ENCODE measurements at places on chromosomes 2 and 18.

DNA sequence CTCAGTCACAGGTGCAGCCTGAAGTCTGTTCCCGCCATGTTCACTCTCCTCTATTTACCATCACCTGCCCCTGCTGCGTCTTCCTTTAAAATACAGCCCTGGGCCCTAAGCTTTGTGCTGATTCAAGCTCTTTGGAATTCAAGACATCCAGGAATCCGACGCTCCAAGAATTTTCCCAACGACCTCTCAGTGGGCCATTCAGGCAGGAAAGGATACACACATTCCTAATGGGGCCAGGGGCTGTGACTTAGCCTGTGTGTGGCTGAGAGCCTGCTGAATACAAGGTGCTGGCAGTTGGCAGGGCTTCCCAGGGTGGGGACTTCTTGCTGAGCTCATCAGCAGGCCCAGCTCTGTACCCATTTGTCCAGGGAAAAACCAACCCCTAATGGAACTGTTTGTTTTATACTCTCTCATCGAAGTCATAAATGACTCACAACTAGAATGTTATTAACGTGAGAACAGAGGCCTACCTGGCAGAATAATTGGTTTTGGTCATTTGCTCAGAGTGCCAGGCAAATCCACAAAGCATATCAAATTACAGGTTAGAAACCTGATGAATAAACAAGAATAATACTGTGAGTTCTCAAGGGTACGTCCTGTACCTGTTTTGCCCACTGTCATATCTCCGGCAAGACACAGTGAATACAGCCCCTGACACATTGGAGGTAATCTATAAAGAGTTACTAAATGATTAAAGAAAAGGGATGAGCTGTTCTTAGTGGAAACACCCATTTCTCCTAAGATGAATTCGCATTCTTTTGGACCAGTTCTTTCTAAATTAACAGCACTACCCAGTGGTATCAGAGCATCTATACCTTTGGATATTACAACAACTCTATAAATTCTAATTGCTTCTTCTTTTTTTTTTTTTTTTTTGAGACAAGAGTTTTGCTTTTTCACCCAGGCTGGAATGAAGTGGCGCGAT lies 12.6 kb upstream of the KCMF1 start:
- no peak for DNase-seq

GRCh38 chr2:14428056-14428455 lies 204.5 kb upstream of the LRATD1 start:
- no peak for DNase-seq

DNA sequence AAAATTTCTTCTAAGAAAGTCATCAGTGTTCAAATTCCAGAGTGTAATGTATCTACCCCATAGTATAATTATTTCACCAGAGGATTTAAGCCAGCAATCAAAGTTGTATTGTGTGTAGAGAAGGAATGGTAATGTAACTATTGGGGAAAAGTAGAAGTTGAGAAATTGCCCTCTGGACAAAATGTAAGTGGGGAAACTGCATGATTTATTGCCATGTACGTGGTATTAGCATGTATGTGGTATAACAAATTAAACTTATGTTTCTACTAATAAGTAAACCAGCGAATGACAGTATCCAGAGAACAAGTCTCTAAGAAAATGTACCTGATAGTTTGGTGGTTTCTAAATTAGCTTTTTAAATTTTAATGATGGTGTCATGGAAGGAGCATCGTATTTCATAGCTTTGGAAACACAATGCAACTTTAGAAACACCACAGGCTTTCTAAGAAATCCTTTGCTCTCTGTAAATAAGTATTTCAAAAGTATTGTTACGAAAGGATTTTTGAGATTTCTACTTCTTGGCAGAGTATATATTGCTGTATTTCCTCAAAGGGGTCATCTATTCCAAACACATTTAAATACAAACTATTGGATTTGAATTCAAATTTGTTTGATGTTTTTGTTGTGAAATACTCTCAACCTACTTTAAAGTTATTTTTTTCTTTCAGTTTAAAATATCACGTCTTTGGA lies 1018.9 kb upstream of the ZEB2 start:
- no peak for DNase-seq

- no peak for DNase-seq
These were observed 432.9 kb downstream of the MTX2 start for GRCh38 chr2:176702131-176702530.

- DNase-seq, result no peak
These were observed 123.3 kb downstream of the CTIF start for GRCh38 chr18:48662011-48662661.

GRCh38 chr2:217935901-217936684 lies 66.7 kb downstream of the TNS1 start:
- no peak for DNase-seq

- no peak for DNase-seq
These were observed 1363.2 kb upstream of the ACVR2A start for GRCh38 chr2:146481629-146482028.

- no peak for DNase-seq
These were observed 82.9 kb downstream of the DYNAP start for GRCh38 chr18:54673936-54674335.

- DNase-seq, result no peak
These were observed at the start of gene FER1L5 for GRCh38 chr2:96642564-96643360. Gene FER1L5 (plus strand): TSS chr2:96642764. CDS start chr2:96642837, 73 bp downstream.

DNA sequence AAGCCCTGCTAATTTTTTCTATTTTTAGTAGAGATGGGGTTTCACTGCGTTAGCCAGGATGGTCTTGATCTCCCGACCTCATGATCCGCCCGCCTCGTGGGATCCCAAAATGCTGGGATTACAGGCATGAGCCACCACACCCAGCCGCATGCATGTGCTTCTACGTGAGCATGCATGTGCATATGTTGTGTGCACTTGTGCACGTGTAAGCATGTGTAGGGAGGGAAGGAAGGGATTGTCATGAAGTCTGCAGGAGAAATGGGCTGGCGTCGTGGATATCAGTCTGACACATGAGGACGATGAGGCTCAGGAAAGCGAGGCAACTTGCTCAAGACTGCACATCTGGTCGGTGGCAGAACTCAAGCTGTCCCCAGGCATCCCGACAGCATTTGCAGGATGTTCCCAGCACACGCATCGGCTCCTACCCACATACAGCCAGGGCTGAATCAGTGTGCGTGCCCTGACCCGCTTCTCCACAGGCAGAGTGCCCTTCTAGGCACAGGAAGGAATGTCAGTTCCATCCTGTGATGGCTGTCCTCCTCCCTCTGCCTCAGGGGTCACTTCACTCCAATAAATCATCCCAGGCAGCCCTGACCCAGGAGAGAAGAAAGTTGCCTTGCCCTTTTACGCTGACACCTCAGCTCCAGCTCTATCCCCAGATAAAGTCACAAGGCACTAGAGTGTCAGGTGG lies 49.9 kb upstream of the SLC14A2 start:
- DNase-seq, result no peak

- DNase-seq, result no peak
These were observed 3.7 kb upstream of the KIF1A start for GRCh38 chr2:240823449-240824336.

DNA sequence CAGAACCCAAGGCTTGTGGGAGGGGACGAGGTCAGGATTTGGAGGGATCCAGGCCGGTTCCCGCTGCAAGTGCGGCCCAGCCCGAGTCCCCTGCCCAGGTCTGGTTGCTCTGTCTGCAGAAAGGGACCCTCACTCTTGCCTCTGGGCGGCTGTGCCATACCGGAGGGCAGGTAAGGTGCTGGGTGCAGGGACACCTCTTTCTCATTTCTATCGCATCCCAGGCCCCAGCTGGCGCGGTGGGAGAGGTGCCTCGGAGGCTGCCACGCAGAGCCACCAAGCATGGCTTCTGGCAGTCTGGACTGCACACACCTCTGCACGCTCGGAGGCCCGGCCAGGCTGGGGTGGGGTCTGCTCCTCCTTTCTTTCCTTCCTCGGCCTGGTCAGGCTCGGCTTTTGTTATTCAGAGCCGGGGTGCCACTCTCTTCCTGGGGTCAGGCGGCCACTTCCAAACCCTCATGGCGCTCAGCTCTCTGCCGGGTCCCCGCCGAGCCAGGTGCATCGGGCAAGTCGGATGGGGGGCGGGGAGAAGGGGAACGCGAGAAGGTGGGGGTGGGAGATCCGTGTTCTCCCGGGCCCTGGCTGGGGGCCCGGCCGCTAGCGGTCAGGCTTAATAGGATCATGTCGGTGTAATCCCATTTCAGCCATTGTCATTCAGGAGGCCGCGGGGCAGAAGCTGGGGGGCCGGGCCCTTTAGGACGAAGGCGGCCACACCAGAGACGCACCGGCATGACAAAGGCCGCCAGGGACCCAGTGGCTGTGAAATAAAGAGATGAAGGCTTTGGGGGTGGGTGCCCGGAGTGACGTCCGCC lies 9.0 kb downstream of the GBX2 start:
- DNase-seq, result no peak

- DNase-seq, result peak; percentile 5
These were observed 138.9 kb upstream of the NABP1 start for GRCh38 chr2:191539068-191539467.

DNA sequence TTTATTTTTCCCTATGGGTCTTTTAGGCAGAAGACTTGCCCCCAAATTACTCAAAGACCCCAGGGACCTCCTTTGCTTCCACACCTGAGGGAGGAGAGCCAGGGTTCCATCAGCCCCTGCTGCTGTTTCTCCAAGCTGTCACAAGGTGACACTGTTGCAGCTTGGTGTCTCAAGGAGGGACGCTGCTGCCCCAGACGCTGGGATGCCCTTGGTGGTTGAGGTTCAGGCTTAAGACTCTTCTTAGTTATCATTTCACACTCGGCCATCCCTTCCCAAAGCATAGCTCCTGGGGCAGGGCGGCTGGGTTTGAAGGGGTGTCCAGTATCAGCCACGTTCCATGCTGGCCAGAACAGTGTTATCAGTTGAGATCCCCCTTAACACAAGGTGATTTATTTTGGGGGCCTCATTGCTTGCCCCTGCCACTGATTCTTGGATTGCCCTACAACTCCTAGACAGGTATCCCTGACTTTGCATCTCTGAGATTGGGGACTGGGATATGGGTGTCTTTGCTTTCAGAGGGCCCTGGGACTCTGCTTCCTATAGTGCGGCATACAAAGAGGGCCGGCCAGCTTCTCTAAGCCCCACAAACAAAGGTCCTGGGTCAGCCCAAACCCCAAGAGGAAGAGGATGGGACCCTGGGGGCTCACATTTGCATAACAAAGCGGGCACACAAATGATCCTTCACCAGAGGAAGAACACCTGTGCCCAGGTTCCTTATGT lies 22.7 kb downstream of the GPR55 start:
- peak; percentile 58 for DNase-seq

GRCh38 chr2:86174445-86174844 lies 20.8 kb downstream of the IMMT start:
- no peak for DNase-seq

GRCh38 chr2:54657664-54658083 lies 65.8 kb upstream of the EML6 start:
- DNase-seq, result peak; percentile 14

GRCh38 chr2:73063472-73063871 lies 8.0 kb downstream of the SFXN5 start:
- DNase-seq, result no peak

DNA sequence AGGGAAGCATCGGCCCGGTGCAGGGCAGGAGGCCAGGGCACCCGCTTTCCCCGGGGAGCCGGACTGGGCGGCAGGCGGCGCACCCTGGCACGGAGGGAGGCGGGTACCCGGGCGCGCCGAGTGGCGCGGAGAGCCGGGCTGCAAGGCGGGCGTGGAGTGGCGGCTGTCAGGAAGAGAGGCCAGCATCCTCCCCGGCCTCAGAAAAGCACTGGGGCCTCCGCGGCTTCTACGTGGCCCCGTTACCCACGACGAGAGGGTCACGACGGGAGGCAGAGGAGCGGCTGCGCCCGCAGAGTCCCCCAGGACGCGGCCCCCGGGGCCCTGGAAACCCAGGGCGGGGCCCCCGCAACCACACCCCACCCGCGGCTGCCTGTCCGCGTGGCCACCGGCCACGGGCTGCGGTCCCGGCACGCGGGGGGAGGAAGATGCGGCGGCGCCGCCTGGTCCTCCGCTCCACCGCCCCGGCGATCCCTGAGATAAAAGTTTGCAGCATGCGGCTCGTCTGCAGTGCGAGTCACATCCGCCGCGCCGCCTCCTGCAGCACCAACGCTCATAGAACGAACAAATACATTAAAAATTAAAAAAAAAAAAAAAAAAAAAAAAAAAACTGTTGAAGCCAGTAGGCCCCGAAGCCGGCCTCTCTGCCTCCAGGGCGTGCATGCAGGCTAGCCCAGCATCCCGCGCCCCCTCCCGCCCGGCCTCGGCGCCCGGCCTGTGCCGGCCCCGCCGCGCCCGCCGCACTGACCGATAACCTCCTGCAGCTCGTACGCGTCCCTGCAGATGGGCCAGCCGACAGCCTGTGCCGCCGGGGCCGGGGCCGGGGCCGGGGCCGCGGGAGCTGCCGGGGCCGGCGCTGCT lies 683 bp downstream of the STK39 start:
- DNase-seq, result peak; percentile 68

DNA sequence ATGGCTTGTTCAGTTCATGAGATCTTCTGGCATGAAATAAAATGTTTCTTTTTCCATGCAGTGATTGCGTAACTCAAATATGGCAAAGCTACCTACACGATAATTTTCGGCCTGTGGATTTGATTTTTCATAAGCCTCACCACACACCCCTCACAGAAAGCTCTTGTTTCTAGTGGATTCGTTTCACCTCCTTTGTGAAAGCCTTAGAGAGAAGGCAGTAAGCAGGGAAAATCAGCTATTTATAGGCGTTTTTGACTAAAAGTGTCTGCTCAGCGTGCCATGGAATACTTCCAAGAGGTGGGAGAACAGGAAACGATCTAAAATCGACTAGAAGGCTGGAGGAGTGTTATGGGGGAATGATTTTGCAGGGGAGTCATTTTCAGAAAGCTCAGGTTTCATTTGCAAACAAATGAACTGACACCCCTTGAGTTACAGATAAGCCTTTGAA lies 417.9 kb downstream of the TGIF1 start:
- no peak for DNase-seq

GRCh38 chr18:57015451-57015850 lies 131.4 kb upstream of the BOD1L2 start:
- no peak for DNase-seq

DNA sequence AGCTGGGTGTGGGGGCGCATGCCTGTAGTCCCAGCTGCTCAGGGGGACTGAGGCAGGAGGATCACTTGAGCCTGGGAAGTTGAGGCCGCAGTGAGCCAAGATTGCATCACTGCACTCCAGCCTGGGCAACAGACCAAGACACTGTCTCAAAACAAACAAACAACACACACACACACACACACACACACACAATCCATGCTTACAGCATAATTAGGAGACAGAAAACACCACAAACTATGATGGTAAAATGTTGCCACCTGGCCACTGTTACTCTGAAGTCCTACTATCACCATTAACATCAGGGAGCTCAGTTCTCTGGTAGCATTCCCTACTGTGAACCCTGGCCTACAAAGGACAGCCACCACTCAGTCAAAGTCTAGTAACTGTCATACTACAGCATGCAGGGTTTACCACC lies 18.3 kb downstream of the DNPEP start:
- no peak for DNase-seq

- DNase-seq, result no peak
These were observed 88.5 kb downstream of the SOCS6 start for GRCh38 chr18:70377317-70377799.

DNA sequence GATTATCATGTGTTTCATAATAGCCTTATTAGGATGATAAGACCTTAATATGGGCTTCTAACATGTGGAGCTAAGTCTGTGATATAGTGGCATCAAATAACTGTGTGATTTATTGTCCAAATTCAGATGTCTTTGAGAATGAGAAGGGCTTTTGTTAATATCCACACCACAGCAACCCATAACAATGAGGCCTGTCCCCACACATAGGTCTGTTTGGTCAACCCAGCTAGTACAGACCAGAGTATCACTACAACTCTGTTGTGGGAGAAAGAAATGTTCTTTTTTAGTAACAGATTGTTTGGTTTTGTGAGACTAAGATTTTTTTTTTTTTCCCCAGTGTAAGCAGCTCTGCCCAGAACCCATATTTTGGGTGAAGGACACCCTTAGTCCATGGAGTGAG lies 439.2 kb downstream of the PIK3C3 start:
- no peak for DNase-seq
